Caco-2 (cell line): ENCODE measurements at places on chromosomes 16 and 17. TPM values are rescaled to one million over a fixed set of nuclear protein-coding genes. Genes with fewer than 3 reads are reported as not detected.

MYO15A gene
- total RNA-seq = 0.21 TPM in 1 of 2 replicates, not detected in the other

ABI3 gene
- not detected in 2 replicates for total RNA-seq

CDH3 gene
- 114 and 144 TPM in 2 replicates for total RNA-seq

PHKG2 gene
- 40.8 and 48.6 TPM in 2 replicates for total RNA-seq

MYH11 gene
- 0.19 TPM in 1 of 2 replicates, not detected in the other for total RNA-seq

- no peak overlapping the region for H3K27ac ChIP-seq
- peaks cover 8% of the 10 kb centered on the region for H3K4me1 ChIP-seq
- DNase-seq = no peak
- no peaks in the 10 kb centered on the region for H3K36me3 ChIP-seq
Observed at GRCh38 chr16:4245077-4245791, 3.4 kb upstream of the SRL start.

GRCh38 chr17:81976332-81977210, 858 bp upstream of the ASPSCR1 start:
- H3K4me3 ChIP-seq = peak overlapping the region; percentile 79
- no peaks in the 10 kb centered on the region for H3K27me3 ChIP-seq
- H3K27ac ChIP-seq = peak overlapping the region; percentile 97
- DNase-seq = peak; percentile 72
- H3K4me1 ChIP-seq = peaks cover 8% of the 10 kb centered on the region; the same call in 1 of the 2 replicates

DNA sequence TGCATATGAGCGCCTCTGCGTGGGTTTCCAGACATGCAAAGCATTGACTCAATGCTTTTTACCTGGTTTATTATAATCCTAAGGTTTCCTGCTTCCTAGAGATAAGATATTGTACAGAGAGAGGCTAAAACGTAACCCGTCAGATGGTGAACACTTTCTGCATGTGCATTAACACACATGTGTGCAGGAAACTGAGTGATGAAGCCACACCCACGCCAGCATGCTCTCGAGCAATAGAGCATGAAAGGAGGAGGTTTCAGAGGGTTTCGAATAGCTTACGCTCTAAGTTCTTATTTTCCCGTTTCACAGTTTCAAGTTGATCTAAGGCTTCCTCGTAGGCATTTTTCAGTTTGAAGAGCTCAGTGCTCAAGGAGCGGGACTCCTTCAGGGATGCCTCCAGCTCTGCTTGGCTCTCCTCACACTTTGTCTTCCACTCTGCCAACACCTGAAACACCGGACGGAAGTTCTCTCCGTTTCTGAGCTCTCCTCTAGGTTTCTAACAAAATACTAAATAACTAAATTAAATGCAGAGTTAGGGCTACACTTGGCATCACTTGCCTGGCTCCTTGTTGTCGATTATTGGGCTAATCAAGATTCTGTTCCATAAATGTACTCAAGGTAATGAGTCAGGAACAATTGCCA, 23.2 kb downstream of the MYH3 start:
- no peak for DNase-seq
- H3K27me3 ChIP-seq = no peaks in the 10 kb centered on the region
- no peak overlapping the region for H3K4me3 ChIP-seq
- no peaks in the 10 kb centered on the region for H3K4me1 ChIP-seq
- H3K36me3 ChIP-seq = no peaks in the 10 kb centered on the region

GRCh38 chr17:44084131-44084538, 13.6 kb downstream of the G6PC3 start:
- DNase-seq = peak; percentile 49
- H3K36me3 ChIP-seq = no peaks in the 10 kb centered on the region; the same call in 1 of the 2 replicates
- peaks cover 25% of the 10 kb centered on the region for H3K4me1 ChIP-seq
- no peak overlapping the region for H3K4me3 ChIP-seq

DNA sequence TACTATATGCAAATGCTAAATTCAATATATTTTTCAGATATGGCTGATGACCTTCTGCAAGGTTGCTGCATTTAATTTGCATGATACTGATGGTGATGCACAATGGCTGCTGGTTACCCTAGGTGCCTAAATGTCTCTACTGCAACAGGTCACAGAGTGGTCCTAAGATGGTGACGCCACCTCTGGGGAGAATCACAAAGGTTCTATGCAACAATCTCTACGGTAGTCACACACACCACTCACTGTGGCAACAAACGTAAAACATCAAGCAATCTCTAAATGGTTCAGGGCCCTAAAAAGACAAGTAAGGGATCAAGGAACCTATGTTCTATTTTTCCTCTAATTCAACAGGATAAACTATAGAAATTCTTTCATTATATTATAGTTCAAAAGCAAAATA, 293.3 kb downstream of the CEP112 start:
- H3K4me3 ChIP-seq = no peak overlapping the region
- no peaks in the 10 kb centered on the region for H3K27me3 ChIP-seq
- no peak for DNase-seq
- H3K27ac ChIP-seq = no peak overlapping the region

GRCh38 chr16:50260206-50261159, 5.9 kb upstream of the ADCY7 start:
- H3K27ac ChIP-seq = no peak overlapping the region
- H3K36me3 ChIP-seq = no peaks in the 10 kb centered on the region; the same call in 1 of the 2 replicates
- DNase-seq = no peak
- H3K27me3 ChIP-seq = no peaks in the 10 kb centered on the region

GRCh38 chr16:46789499-46790414, 41.2 kb downstream of the C16orf87 start:
- peaks cover 18% of the 10 kb centered on the region for H3K4me1 ChIP-seq
- H3K27ac ChIP-seq = peak overlapping the region; percentile 48
- H3K4me3 ChIP-seq = peak overlapping the region; percentile 55

DNA sequence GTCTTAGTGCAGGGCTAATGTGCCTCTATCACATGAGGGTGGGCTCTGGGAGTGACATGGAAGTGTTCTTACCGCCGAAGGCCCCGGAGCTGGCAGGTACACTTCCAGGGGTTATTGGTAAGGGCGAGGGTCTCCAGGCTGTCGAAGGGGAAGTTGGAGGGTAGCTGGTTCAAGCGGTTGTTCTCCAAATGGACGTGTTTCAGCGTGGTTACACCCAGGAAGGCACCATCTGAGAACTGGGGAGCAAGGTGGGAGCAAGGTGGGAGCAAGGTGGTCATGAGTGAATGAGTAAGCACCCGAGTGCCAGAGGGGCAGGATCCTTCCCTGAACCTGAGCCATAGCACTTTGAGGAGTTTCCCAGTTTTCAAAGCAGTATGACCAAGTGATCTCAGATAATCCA, 3.0 kb downstream of the CHAD start:
- no peak overlapping the region for H3K27ac ChIP-seq
- no peak for DNase-seq
- no peaks in the 10 kb centered on the region for H3K4me1 ChIP-seq
- no peak overlapping the region for H3K4me3 ChIP-seq
- H3K27me3 ChIP-seq = no peaks in the 10 kb centered on the region
- H3K36me3 ChIP-seq = no peaks in the 10 kb centered on the region; the same call in 1 of the 2 replicates

DNA sequence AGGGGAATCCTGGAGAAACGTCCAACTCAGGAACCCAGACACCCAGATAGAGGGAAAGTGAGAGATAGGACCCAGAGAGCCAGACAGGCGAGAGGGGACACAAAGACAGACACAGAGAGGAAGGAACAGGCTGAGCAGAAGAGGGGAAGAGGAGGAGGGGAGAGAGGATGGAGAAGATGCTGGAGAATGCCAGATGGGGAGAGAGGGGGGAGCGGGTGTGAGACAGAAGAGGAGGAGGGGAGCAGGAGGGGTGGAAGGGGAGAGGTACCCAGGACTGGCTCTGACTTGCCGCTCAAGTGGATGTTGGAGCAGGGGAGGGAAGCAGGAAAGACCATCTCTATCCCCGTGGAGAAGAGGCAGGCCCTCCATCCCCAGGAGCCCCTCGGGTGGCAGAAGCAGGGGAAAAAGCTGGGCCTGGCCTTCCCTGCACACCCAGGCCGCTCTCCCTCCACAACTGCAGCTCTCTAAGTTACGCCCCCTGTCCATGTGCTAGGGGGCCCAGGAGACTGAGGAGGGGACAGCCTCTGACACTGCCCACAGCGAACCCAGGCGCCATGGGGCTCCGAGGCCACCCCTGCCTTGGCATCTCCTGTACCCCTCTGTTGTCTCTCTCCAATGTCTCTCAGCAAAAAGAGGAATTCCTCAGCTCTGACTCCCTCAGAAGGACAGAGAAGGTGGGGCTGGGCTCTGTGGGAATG, 4.8 kb downstream of the PPP1R9B start:
- DNase-seq = no peak
- no peak overlapping the region for H3K4me3 ChIP-seq
- no peaks in the 10 kb centered on the region for H3K27me3 ChIP-seq
- H3K4me1 ChIP-seq = peaks cover 26% of the 10 kb centered on the region
- peaks cover 12% of the 10 kb centered on the region; the same call in 1 of the 2 replicates for H3K36me3 ChIP-seq

- no peak overlapping the region for H3K4me3 ChIP-seq
- no peaks in the 10 kb centered on the region for H3K27me3 ChIP-seq
- H3K36me3 ChIP-seq = no peaks in the 10 kb centered on the region
- no peak for DNase-seq
- no peak overlapping the region for H3K27ac ChIP-seq
- no peaks in the 10 kb centered on the region for H3K4me1 ChIP-seq
Observed at GRCh38 chr16:47046726-47047523, 73.5 kb upstream of the DNAJA2 start.
